ENCODE measurements at places on chromosomes 13 and 19. TPM values are rescaled to one million over a fixed set of nuclear protein-coding genes. Genes with fewer than 3 reads are reported as not detected.

GRCh38 chr19:33187183-33187540, 7.0 kb upstream of the LRP3 start:
- H3K4me1 ChIP-seq = no peaks in the 10 kb centered on the region

DNA sequence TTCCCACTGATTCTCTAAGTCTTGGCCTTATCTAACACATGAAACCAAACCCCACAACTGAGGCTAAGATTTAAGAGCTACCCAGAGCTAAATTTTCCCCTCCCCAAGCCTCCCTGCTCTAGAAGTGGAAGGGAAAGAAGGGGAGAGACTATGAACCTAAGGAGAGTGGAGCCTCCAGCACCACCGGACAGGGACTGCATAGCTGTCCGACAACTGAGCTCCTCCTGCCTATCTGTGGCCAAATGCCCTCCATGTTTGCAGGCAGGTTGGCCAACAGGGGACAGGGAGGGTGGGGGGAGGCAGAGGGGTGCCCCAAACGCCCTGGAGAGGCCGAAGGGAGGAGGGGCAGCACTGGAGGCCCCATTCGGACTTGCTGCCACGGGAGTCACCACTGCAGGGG, 6.0 kb upstream of the NAPA start:
- H3K27me3 ChIP-seq = no peaks in the 10 kb centered on the region
- DNase-seq = no peak
- H3K27ac ChIP-seq = no peak overlapping the region

MUC16 gene
- not detected for total RNA-seq

DNA sequence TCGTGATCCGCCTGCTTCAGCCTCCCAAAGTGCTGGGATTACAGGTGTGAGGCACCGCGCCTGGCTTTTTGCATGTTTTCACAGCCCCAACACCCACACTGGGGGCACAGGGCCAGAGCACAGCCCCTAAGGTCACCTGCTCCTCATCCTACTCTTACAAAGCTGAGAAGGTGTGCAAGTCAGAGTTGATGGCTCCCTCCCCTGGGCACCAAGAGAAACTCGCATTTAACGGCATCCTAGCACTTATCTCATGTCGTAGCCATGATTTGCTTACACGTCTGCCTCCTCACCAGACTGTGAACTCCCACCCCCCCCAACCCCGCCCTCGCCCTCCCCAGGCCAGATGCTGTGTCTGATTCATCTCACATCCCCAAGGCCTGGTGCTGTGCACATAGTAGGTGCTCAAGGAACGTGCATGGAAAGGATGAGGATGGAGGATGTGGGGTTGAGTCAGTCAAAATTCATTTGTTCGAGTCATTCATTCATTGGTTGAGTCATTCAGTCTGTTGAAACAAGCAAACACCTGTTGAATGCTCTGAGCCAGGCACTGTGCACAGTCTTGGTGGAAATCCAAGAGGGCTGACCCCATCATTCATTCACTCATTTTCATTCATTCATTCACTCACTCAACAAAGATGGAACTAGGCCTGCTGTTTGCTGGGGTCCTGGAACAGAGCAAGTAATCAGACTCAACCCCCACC, 11.3 kb downstream of the SHANK1 start:
- no peak for DNase-seq
- H3K4me1 ChIP-seq = no peaks in the 10 kb centered on the region
- no peak overlapping the region for H3K27ac ChIP-seq

GRCh38 chr13:46761866-46762265, 35.1 kb downstream of the ESD start:
- no peak overlapping the region for H3K27ac ChIP-seq
- H3K27me3 ChIP-seq = no peaks in the 10 kb centered on the region
- H3K4me3 ChIP-seq = no peak overlapping the region
- no peaks in the 10 kb centered on the region for H3K36me3 ChIP-seq
- DNase-seq = no peak

- no peaks in the 10 kb centered on the region for H3K27me3 ChIP-seq
- H3K36me3 ChIP-seq = no peaks in the 10 kb centered on the region
- DNase-seq = peak; percentile 79
- H3K4me3 ChIP-seq = no peak overlapping the region
- no peaks in the 10 kb centered on the region for H3K4me1 ChIP-seq
Measured at GRCh38 chr19:8641908-8642547, 11.6 kb downstream of the NFILZ start.

GRCh38 chr13:24868874-24869273, 104.9 kb downstream of the RNF17 start:
- no peak overlapping the region for H3K4me3 ChIP-seq
- H3K27ac ChIP-seq = no peak overlapping the region
- no peaks in the 10 kb centered on the region for H3K27me3 ChIP-seq
- no peak for DNase-seq

VSTM1 gene
- total RNA-seq = not detected

DNA sequence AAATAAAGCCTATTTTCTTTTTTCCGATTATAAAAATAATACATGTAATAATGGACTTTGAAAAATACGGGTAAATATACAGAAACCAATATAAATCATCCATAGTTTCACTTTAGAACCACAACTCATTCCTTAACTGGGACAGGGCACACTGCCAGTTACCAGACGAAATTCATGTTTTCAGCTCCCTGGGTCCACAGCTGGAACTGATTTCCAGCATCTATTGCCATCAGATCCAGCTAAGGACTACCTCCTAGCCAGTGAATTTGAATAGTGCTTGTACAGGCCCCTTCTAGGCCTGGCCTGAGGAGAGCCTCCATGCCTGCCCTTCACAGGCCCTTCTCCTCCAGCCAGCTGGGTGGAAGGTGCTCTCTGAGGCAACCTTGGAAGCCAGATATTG, 30.0 kb upstream of the ATP12A start:
- H3K4me1 ChIP-seq = no peaks in the 10 kb centered on the region
- peak; percentile 65 for DNase-seq
- no peak overlapping the region for H3K27ac ChIP-seq
- H3K36me3 ChIP-seq = no peaks in the 10 kb centered on the region
- no peaks in the 10 kb centered on the region for H3K27me3 ChIP-seq
- no peak overlapping the region for H3K4me3 ChIP-seq

DNA sequence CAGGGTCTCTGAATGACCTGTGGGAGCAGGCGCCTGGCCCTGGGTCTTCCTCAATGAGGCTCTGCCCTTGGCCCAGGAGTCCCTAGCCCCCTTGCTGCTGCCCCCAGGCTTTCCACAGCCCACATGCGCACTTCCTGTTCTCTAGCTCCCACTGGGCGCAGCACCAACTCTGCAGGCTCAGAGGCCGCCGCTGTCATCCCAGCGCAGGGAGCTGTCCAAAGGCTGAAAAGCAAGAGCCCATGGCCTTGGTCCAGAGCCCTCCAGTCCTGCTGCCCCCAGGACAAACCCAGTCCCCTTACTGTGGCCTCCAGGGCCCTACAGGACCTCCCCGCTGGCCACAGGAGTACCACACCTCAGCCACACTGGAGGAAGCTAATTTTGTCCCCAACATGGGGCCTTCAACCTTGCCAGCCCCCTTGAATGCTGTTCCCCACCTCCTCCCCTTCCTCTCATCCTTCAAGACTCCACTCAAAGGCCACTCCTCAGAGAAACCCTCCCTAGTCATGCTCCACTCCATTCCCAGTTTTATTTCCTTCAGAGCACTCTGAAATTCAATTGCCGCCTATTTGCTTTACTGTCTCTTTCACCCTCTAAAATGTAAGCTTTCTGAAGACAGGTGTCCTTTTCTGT, 8.0 kb upstream of the POU2F2 start:
- H3K4me1 ChIP-seq = no peaks in the 10 kb centered on the region
- H3K27me3 ChIP-seq = peaks cover 5% of the 10 kb centered on the region
- H3K4me3 ChIP-seq = no peak overlapping the region
- peak; percentile 84 for DNase-seq

FAAP24 gene
- total RNA-seq = 2.4 TPM

DNA sequence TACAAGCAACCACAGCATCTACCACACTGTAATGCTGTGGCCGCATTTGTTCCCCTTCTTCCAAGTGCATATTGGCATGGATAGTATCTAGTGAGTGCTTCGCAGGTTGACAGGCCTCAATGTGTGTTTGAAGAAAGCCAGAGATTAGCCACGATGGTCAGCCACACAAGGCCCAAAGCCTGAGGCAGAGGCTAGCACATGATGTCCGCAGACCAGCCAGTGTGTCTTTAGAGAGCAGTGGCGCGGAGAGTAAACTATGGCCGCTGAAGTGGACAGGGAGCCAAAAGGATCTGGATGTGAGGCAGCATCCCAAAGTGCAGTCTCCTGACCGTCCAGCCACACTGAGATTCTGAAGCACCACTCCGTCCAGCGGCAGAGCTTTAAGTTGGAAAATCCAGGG, 36.0 kb downstream of the BRD4 start:
- H3K36me3 ChIP-seq = no peaks in the 10 kb centered on the region
- H3K27ac ChIP-seq = peak overlapping the region; percentile 89
- H3K27me3 ChIP-seq = no peaks in the 10 kb centered on the region
- peak; percentile 91 for DNase-seq
- no peak overlapping the region for H3K4me3 ChIP-seq
- peaks cover 77% of the 10 kb centered on the region for H3K4me1 ChIP-seq

GRCh38 chr13:64505336-64505910, 2724.7 kb downstream of the PCDH9 start:
- no peaks in the 10 kb centered on the region for H3K27me3 ChIP-seq
- no peaks in the 10 kb centered on the region for H3K4me1 ChIP-seq
- DNase-seq = peak; percentile 50
- H3K36me3 ChIP-seq = no peaks in the 10 kb centered on the region

TUBA3C gene
- not detected for total RNA-seq

- H3K4me3 ChIP-seq = peak within 1 kb of the TSS; percentile 84
- peak within 1 kb of the TSS; percentile 93 for H3K27ac ChIP-seq
- no peaks in the 10 kb centered on the region for H3K27me3 ChIP-seq
- no peaks in the 10 kb centered on the region for H3K36me3 ChIP-seq
- peaks cover 38% of the 10 kb centered on the region for H3K4me1 ChIP-seq
Measured at GRCh38 chr13:93226623-93227279, at the start of gene GPC6. Gene GPC6 (plus strand): TSS chr13:93226807.

RDH8 gene
- not detected for total RNA-seq

GRCh38 chr13:19606152-19606551, 27.3 kb upstream of the MPHOSPH8 start:
- no peaks in the 10 kb centered on the region for H3K4me1 ChIP-seq
- no peaks in the 10 kb centered on the region for H3K36me3 ChIP-seq
- H3K27me3 ChIP-seq = peaks cover 27% of the 10 kb centered on the region
- no peak overlapping the region for H3K4me3 ChIP-seq
- H3K27ac ChIP-seq = no peak overlapping the region
- no peak for DNase-seq

HOOK2 gene
- 54.4 TPM for total RNA-seq

DNA sequence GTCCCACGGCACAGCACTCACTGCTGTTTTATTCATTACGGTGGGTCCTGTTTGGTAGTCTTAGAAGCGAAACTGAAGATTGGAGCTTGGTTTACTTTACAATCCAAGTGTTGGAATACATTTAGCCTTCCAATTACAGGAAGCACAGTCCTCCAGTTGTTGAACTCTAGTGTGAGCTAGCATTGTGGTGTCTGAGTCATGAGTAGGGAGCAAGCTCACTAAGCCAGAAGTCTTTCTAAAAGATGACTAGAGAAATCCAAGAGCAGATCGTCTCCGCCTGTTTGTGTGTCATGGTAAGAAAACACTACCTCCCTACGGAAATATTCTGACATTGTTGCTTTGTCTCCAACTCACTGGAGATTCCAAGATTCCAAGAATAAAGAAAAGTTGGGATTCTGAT, 10.1 kb upstream of the SHISA2 start:
- no peak overlapping the region for H3K4me3 ChIP-seq
- DNase-seq = peak; percentile 73
- peaks cover 7% of the 10 kb centered on the region for H3K4me1 ChIP-seq

TEX29 gene
- not detected for total RNA-seq

- H3K27me3 ChIP-seq = no peaks in the 10 kb centered on the region
- peaks cover 15% of the 10 kb centered on the region for H3K4me1 ChIP-seq
- peak overlapping the region; percentile 49 for H3K27ac ChIP-seq
Measured at GRCh38 chr13:59750860-59751259, 412.9 kb downstream of the DIAPH3 start.

KLK12 gene
- not detected for total RNA-seq

DNA sequence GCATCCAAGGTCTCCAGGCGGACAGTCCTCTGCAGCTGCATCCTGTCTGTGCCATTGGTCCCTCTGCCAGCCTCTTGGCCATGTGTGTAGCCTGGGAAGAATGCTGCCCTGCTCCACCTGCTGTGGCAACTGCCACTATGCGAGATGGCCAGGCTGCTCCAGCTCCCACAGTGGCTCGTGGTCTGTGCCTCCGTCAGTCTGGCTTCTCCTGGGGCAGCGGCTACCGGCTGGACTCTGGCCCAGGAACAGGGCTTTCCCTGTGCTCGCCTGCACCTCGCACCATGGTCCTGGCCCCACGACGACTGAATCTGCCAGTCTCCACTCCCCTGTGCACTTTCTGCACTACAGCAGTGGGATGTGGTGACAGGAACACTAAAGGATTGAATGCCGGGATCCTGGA, 26.7 kb upstream of the FFAR2 start:
- H3K4me3 ChIP-seq = no peak overlapping the region
- no peak for DNase-seq
- peaks cover 7% of the 10 kb centered on the region for H3K27me3 ChIP-seq
- H3K27ac ChIP-seq = no peak overlapping the region
- H3K4me1 ChIP-seq = no peaks in the 10 kb centered on the region

- peaks cover 5% of the 10 kb centered on the region for H3K4me1 ChIP-seq
- H3K4me3 ChIP-seq = no peak overlapping the region
- peak overlapping the region; percentile 43 for H3K27ac ChIP-seq
- peak; percentile 62 for DNase-seq
- no peaks in the 10 kb centered on the region for H3K27me3 ChIP-seq
- peaks cover 29% of the 10 kb centered on the region for H3K36me3 ChIP-seq
Measured at GRCh38 chr19:42081584-42082203, 5.7 kb downstream of the ZNF574 start.

GRCh38 chr13:33204130-33204927, 81.2 kb downstream of the STARD13 start:
- H3K4me3 ChIP-seq = no peak overlapping the region

DNA sequence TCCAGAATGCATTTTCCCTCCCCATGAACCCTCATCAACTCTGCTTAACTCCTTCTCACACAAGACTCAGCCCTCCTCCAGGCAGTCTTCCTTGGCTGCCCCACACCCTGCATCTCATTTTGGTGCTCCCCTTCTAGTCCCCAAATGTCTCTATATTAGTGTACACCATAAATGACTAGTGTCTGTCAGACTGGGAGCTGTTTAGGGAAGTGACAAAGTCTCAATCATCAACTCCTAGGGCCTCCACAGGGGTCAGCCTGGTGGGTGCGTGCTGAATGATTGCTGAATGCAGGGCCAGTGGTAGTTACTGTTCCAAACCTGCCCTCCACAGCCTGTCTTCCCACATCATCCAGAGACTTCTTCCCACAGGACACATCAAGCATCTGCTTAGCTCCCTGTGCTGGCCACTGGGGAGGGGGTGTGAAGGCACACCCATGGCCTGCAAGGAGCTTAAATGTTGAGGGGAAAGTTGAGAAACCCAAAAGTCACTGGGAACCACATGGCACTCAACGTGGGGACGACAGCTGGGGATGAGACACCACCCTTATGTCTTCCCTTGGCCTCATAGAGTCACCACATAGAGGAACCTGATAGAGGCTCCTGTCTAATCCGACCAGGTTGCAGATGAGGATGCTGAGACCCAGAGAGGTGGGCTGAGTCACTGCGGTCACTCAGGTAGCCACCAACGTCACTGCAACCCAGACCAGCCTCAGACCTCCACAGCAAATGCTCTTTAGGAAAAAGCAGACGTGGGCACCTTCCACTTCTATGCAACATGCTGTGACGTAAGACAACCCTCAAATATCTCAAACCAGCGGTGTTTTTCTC, 79.3 kb upstream of the TM9SF2 start:
- DNase-seq = no peak
- no peak overlapping the region for H3K4me3 ChIP-seq
- H3K27me3 ChIP-seq = no peaks in the 10 kb centered on the region
- H3K27ac ChIP-seq = no peak overlapping the region
- H3K36me3 ChIP-seq = no peaks in the 10 kb centered on the region
- peaks cover 4% of the 10 kb centered on the region for H3K4me1 ChIP-seq

- no peaks in the 10 kb centered on the region for H3K36me3 ChIP-seq
- H3K4me3 ChIP-seq = no peak overlapping the region
- DNase-seq = no peak
- H3K27ac ChIP-seq = no peak overlapping the region
Measured at GRCh38 chr13:53042877-53043276, 14.3 kb downstream of the OLFM4 start.
